ENCODE measurements at places on chromosomes 7 and 10.

DNA sequence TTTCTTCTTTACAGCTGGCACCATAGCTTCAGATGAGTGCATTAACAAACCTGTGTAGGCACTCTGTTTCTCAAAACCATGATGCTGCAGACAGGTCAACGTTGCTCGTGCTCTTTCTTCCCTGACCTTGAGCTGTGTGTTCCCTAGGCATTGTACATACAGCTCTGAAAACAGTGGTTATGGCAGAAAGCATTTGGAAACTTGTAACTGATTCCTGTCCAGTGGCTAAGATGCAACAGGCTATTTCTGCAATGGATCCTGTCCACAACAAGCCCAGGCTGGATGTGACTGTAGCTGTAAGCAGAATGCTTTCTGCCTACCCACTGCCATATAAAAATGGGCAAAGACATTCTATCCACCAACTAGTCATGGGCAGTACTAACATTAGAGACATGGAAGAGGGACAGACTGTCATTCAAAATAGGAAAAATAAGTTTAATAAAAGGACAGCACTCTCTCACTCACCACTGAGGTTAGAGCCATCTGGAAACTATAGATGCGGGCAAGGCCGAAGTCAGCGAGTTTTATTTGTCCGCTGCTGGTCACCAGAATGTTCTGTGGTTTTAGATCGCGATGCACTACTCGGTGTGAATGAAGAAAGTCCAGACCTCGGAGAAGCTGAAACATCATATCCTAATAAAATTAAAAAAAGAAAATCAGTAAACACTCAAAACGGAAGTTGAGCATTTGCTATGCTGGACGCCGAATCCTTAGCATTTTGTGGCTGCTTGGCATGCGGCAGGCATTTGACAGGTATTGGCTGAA is 111.0 kb downstream of the CDK6 start:
- no peak for DNase-seq

GRCh38 chr10:52187521-52188258 is 126.4 kb upstream of the DKK1 start:
- DNase-seq = no peak

GRCh38 chr10:70849582-70850016 is 33.9 kb downstream of the SGPL1 start:
- no peak for DNase-seq

GRCh38 chr10:24951201-24952142 is 934 bp downstream of the PRTFDC1 start:
- DNase-seq = peak; percentile 7
